ENCODE measurements at places on chromosomes 5 and 9.

DNA sequence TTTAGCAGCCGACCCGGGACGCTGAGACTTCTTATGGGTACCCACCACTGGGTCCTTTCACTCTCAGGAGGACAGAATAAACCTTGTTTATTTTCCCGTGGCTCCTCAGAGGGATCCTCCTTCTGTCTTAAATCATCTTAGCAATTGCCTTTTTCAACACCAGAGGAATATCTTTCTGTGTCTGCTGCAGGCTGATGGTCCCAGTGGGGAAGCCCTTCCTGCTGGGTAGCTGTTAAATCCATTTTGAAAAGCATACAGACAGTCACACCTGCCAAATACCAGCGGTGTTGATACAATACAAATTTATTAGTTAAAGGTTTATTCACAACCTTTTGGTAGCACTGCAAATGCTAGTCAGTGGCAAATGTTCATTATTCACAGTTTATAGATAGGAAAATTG, 222.9 kb downstream of the AOPEP start:
- no peak for DNase-seq

DNA sequence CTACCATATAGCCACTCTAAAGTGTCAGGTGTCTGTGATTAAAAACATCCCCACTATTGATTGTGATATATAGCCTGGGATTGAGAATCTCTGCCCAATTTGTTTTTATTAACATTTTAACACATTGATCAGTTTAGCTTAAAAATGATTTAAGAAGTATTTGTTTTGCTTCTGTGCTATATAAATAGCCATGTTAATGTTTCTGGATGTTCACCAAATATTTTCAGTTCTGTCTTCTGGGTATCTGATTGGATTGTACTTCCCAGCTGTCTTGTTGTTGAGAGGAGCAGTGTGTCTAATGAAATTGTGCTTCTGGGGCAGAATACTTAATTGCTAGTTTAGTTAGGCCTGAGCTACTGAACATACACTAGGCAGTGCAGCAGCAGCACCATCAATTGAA, 126.6 kb upstream of the TUSC1 start:
- no peak for DNase-seq

- no peak for DNase-seq
These were observed 454.7 kb downstream of the SPATA31D1 start for GRCh38 chr9:82443312-82443711.

DNA sequence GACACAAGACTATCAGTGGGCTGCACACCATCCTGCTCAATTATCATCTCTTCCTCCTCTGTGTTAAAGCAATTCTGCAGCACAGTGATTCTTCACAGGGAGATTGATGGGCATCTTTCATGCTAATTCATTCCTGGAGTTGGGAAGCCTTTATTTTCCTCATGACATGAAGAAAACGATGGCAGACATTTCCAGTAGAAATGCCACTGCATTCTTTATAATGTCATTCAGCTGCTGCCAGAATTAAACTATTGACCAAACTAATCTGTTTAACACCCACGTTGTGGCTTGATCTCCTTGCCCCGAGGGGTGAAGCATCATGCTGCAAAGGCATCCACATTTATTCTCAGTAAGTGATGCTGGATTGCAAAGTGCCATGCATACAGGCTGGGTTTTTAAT, 273.0 kb downstream of the SPOCK1 start:
- no peak for DNase-seq

- DNase-seq, result no peak
These were observed 16.6 kb upstream of the ASS1 start for GRCh38 chr9:130428086-130428665.

DNA sequence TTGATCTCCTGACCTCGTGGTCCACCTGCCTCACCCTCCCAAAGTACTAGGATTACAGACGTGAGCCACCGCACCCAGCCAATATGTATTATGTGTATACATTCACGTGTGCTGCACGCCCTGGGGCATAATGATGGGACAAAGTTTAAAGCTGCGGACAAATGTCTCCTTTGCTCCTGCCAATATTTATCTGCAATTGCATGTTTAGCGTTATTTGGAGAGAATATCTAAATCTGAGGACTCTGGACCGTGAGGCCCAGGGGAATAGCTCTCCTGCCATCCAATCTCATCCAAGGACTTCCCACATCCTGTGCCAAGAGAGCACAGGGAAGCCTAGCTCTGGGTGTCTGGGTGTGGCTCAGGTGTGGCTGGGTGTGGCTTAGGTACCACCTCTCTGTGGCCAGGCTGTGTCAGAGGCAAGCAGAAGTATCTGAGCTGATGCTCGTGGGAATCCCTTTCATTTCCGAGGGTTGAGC, 6.9 kb upstream of the BOD1 start:
- DNase-seq, result no peak

- DNase-seq, result no peak
These were observed 85.9 kb downstream of the RAI14 start for GRCh38 chr5:34742061-34742460.

DNA sequence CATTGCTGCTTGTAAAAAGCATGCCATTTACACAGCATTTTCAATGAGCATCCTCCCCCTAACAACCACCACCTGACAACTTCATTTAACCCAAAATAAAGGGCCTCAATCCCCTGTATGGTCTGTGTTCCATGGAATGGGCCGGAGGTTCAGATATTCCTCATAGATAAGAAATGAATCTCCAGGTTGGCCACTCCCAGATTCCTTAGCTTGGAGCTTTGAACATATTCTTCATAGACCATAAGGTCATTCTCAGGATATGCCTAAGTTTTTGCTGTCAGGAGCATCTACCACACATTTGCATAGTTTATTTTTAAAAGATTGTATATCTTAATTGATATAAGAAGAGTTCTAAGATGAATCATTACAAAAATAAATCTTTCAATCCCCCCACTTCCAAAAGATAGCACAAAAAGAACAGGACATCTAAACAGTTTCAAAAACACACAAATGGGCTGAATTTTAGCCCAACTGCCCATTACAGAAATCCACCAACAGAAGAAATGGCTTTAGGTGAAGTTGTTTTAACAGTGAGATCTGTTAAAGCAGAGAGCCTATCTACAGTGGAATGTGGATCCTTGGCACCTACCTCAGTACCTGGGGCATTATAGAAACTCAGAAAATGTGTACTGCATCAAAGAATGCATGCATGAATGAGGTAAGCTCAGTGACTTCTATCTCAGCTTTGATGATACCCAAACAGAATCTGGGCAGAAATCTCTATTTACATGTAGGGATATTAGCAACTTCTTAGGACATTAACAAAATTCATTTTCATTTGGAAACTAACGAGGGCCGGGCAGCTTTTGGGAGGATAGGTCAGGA, 179.8 kb downstream of the SEC61B start:
- no peak for DNase-seq

DNA sequence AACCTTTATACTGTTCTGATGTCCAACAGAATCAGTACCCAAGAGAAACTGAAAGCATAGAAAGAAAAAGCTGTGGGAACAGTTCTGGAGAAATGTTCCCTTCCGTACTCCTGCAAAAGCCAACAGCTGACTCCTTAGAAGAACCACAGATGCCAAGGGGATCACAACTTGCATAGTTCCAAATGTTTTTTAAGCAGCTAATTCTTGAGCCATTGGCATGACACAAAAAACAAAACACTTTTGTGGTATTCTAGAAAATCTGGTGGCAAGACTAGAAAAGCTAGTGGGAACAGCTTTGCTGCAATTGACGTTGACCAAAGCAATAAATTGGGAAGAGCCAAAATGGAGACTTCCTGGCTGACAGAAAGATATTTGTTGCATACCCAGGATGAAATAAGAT, 189.9 kb downstream of the ARL15 start:
- DNase-seq, result no peak

- no peak for DNase-seq
These were observed 182.7 kb downstream of the PBX3 start for GRCh38 chr9:125929846-125930245.

DNA sequence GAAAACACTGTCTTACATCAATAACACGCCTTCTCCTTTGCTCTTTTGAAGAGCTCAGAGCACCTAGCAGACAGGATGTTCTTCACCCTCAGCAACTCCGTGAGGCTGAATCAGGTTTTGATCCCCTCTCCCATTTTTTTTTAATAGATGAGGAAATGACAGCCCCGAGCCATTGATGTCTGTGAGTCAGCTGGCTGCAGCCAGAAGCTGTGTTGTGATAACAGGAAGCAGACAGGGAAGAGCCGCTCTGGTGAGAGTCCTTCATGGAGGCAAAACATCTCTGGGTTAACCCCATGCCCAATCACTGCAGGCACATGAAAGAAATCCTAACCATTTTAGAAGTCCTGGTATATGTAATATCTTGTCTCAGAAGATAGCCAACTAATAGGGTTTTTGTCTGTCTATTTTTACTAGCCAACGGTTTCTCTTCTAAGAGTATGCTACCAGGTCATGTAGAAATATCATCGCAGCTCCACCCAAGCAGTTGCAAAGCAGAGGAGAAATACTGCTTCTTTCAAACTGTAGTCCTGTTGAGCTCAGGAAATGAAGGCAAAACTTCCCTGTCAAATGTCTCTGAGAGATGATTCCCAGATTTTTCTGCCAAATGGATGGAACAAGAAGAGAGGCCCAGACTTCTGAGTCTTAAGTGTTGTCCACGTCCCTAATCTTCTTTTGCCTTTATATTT, 568.9 kb downstream of the CCDC171 start:
- no peak for DNase-seq

DNA sequence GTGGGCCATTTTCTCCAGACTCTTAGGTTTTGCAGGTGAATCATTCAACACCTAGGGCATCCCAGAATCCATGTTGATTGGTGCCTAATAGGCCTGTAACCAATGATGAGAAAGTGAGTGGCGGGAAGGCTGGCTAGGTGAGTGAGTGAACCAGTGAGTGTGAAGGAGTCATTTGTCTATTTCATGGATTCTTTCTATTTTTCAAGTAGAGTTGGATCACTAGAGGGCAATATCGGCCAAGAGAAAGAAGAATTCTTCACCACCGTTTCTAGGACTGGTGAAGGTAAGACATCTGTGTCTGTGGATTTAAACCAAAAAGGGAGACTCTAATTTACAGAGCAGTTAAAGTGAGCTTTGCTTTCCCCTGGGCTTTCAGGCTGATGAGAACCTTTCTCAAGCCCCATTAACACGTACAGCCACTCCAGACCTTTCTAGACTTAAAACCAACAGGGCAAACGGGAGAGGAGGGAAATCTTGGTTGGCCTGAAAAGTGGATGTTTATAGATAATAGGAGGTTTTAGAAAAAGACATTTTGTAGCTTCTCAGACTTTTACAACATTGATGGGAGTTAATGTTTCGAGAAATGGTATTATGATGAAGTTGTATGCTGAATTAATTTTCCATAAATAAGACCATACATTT, 114.3 kb upstream of the IL12B start:
- no peak for DNase-seq

- no peak for DNase-seq
These were observed 26.6 kb downstream of the MORN5 start for GRCh38 chr9:122186301-122186700.

GRCh38 chr9:36056896-36057295, 20.2 kb downstream of the RECK start:
- DNase-seq, result no peak

DNA sequence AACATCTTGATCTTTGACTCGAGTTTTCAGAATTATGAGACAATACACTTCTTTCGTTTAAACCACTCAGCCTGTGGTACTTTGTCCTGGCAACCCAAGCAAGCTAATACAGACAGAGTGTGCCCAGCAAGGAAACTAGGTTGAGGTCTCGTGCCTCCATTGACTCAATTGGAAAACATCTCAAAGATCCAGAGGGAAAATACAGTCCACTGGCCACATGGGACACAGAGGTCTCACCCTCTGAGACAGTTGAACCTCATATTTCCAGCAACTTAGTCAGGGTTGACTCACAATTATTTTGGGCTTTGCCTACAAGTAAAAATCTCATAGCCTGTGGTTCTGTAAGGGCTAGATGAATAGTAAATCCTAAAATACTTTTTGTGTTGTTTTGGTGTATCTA, 631.5 kb downstream of the MTRR start:
- DNase-seq, result no peak

GRCh38 chr5:116498503-116499048, 76.0 kb downstream of the SEMA6A start:
- no peak for DNase-seq

GRCh38 chr5:68444833-68445232, 229.3 kb downstream of the PIK3R1 start:
- no peak for DNase-seq

GRCh38 chr5:34564710-34565235, 91.4 kb upstream of the RAI14 start:
- no peak for DNase-seq

GRCh38 chr9:129247285-129248153, 69.5 kb upstream of the IER5L start:
- DNase-seq, result no peak

- DNase-seq, result no peak
These were observed 464.7 kb downstream of the ZSWIM6 start for GRCh38 chr5:61796773-61797172.

- no peak for DNase-seq
These were observed 313.5 kb upstream of the PANK3 start for GRCh38 chr5:168892618-168893186.

GRCh38 chr9:20253635-20254034, 368.7 kb downstream of the MLLT3 start:
- no peak for DNase-seq

DNA sequence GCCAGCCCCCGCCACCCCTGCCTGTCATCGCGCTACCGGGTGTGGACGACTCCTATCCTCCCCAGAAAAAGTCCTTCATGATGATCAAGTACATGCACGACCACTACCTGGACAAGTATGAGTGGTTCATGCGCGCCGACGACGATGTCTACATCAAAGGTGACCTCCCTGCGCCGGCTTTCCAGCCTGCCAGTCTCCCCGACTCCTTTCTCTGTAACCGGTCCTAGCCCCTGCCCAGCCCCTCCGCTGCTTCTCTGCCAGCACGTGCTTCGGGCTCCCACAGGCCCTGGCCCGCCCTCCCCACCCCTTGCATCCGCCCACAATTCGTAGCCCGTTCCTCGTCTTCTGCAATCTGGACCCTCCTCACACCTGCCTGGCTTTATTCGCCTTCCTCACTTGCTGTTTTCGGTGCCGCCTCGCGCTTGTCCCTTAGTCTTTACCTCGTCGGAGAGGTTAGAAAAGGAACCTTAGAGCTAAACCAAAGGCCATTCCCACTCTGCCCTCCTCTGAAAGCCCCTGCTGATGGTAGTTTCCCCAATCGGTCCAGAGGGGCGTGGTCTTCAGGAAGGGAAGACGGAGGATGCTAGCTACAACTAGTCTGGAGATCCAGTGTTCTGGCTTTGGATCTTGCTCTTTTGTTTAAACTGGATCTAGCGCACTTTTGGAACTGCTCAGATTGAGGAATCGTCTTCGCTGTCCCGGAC, 1.4 kb downstream of the CHSY3 start:
- peak; percentile 74 for DNase-seq

GRCh38 chr5:72835633-72836032, 19.2 kb downstream of the TNPO1 start:
- DNase-seq, result no peak

GRCh38 chr5:120759587-120759986, 295.5 kb downstream of the PRR16 start:
- no peak for DNase-seq

Measured in coronary artery (tissue), 2 donors.